ENCODE measurements at places on chromosomes 2 and 18.

- DNase-seq, result no peak
Observed at GRCh38 chr2:169828141-169828811, 1.0 kb downstream of the UBR3 start.

DNA sequence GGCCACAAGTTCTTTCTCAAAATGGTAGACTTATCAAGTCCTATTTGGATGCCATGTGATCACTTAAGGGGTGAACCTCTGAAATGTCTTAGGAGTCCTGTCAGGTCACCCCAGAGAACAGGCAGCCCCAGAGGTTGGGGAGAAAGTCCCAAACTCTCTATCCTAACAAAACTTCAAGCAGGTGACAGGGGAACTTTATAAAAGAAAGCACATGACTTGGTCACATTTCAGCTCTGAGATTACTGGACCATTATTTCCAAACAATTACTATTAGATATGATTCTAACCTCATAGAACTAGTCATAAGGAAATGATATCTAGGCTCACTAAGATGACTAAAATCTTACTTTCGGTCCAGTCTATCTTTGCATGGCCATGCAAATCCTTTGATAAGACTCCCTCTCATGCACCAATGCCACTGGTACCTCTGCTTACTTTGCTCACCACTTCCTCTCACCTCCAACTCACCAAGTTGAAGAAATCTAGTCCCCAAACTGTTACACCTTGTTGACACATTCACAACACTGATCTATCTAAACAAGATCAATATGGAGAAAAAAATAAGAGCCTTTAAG lies 107.0 kb downstream of the GALNT14 start:
- DNase-seq, result no peak

DNA sequence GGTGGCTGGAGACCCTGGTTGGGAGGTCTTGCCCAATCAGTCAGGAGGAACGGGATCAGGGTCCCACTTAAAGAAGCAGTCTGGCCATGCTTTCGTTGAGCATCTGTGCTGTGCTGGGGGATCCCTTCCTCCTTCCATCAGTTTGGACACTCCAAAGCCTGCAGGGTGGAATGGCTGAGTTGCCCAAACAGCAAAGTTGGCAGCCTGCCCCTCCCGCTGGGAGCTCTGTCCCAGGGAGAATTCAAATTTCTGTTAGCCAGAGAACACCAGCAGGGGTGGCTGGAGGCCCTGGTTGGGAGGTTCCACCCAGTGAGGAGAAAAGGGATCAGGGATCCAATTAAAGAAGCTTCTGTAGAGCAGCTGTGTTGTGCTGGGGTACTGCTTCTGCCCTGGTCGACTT lies 96.9 kb upstream of the CTAGE1 start:
- DNase-seq, result no peak

GRCh38 chr2:163347982-163348856 lies 387.6 kb downstream of the FIGN start:
- DNase-seq, result no peak

GRCh38 chr18:49591775-49592174 lies 29.9 kb downstream of the LIPG start:
- no peak for DNase-seq

GRCh38 chr2:217061916-217062505 lies 202.1 kb upstream of the TNP1 start:
- no peak for DNase-seq

DNA sequence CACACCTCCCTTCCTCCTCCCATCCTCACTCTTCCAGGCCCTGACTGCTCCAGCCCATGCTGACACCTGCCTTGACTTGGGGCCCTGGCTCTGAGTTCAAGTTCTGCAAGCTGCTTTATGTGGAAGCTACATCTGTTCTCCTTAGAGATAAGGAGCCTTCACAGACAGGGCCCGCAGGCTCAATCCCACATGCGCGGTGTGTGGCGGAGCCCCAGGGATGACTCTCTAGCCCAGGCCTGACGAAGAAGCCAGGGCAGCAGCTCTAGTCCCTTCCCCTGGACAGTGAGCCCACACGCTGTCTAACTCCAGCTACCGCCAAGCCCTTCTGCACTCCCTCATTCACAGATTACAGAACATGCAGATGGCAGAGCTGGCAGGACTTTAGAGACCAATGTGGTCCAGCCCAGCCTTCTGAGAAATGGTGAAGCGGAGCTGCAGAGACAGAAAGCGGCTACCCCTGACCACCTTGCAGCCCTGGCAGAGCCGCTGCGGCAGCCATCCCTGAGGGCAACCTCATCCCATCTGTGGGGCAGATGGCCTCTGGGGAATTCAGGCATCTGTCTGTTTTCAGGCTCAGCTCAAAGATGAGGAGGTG lies 304.3 kb downstream of the CELF4 start:
- no peak for DNase-seq

- DNase-seq, result no peak
Observed at GRCh38 chr2:70982971-70983370, 4.5 kb downstream of the ANKRD53 start.

DNA sequence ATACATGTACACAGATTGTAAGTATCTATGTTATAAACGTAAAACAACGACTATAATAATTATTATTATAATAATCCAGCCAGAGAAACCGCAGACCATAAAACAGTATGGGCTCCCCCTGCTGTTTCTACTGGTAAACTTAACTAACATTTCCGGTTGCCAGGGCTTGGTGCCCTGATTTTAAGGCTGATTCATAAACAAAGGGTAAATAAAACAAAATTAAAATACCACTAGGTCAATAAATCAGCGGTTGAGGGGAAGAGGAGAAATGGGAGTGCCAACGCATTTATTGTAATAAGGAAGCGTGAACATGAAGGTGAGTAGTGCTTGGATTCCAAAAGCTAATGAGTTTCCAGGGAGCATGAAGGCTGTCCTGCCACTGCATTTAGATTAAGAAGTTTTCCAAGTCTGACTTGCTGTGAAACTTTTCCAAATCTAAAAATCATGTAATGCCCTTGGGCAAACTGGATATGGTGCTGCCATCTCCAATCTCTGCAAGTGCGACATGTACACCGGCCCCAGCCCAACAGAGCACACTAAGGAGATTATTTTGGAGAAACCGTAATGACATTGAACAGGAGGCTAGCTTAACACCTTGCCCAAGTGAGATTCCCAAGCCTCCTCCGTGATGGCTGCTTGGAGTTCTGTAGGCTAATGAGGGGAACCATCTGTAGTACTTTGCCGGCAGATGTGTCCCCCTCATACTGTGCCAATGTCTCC lies 50.7 kb upstream of the HNRNPA3 start:
- DNase-seq, result no peak

GRCh38 chr18:63975628-63976027 lies 5.7 kb downstream of the SERPINB8 start:
- DNase-seq, result no peak

- no peak for DNase-seq
Observed at GRCh38 chr2:58019229-58019628, 27.4 kb upstream of the VRK2 start.

GRCh38 chr18:77560341-77560992 lies 310.8 kb downstream of the GALR1 start:
- DNase-seq, result no peak

DNA sequence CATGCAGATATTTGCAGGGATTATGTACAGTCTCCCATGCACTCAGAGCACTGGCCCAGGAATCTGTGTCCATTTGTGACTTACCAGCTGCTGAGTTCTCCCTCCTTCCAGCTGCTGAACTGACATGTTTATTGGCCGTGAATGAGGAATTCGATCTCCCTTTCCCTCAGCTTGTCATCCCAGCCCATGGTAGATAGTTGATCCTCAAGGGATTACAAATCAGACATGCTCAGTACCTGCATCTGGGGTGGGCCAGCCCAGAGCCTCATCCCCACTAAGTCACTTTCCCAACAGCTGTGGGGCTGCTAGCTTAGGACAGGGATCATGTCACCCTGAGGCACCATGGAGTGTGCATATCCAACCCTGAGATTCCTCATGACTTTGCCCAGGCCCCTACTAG lies 1284.9 kb upstream of the LRRTM1 start:
- no peak for DNase-seq

- DNase-seq, result no peak
Observed at GRCh38 chr2:58146707-58147106, 94.4 kb downstream of the FANCL start.

- no peak for DNase-seq
Observed at GRCh38 chr18:22822024-22822423, 111.1 kb upstream of the RBBP8 start.

GRCh38 chr2:159998961-159999360 lies 63.5 kb downstream of the PLA2R1 start:
- DNase-seq, result no peak

GRCh38 chr2:226184940-226185615 lies 614.5 kb downstream of the IRS1 start:
- no peak for DNase-seq

GRCh38 chr2:136247204-136247950 lies 129.4 kb upstream of the CXCR4 start:
- DNase-seq, result peak; percentile 48

DNA sequence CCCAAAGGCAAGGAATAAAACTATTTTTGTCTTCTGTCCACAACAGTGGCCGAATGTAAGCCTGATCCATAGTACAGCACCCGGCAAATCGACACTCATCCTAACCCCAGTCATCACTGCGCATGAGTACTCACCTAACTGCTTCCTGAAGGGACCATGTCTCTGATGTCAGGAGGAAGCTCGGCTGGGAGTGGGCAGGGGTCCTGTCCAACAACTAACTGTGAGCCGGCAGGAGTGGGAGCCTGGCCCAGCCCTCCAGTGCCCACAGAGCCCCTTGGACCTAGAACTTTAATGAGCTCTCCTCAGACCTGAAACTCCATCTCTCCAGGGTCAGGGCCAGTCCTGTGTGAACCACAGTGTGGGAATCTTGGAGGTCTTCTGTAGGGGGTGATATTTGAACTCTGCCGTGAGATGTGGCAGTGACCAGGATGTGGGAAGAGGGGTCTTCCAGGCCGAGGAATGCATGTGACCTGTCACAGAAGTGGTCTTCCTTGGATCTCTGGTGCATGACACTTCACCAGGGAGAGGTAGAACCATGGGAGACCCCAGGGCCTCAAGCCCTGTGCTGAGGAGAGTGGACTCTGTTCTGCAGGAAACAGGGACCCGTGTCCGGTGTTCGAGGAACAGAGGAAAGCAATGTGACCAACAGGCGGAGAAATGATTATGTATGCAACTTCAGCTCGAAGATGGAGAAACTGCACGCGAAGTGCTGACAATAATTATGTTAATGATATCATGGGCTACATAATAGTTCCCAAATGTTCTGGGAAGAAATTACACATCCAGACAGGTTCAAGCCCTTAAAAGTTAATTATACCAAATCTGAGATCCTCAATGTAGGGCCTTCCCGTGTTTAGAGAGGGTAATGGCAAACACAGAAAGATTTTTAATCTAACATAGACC lies 240.1 kb upstream of the HDAC4 start:
- DNase-seq, result no peak

GRCh38 chr2:191291471-191291870 lies 46.3 kb downstream of the MYO1B start:
- DNase-seq, result no peak

- no peak for DNase-seq
Observed at GRCh38 chr2:216051350-216051749, 30.3 kb downstream of the PECR start.

DNA sequence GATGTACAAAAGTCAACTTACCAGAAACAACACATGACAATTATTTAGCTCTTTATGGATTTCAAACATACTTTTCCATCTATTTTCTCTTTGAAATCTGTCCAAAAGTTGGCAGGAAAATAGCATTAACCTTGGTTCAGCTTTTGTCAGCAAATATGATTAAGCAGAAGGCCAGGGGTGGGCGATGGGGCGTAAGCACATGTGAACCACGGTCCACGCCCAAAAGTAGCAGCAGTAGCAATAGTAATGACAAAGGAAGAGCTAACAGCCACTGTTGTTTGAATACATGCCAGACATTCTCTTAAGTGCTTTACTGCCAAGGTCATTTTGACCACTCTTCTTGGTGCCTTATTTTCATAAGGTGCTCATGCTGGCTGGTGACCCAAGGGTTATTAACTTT lies 73.5 kb downstream of the ANTXR1 start:
- no peak for DNase-seq

DNA sequence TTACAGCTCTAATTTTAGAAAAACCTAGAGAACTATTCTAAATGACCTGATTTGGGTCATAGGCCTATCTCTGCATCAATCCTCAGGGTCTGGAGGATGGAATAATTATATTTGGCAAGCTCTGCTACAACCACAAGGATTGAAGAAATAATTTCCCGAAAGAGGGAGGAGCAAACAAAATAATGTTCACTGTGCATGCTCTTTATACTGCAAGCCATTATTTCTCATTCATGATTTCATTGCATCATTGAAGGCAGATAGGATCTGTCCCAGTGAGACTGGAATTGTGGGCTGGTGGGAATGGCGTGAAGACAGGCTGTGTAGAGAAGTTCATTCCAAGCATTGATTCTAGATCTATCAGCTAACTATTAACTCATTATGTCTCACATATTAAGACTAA lies 12.7 kb upstream of the MAPRE2 start:
- no peak for DNase-seq

DNA sequence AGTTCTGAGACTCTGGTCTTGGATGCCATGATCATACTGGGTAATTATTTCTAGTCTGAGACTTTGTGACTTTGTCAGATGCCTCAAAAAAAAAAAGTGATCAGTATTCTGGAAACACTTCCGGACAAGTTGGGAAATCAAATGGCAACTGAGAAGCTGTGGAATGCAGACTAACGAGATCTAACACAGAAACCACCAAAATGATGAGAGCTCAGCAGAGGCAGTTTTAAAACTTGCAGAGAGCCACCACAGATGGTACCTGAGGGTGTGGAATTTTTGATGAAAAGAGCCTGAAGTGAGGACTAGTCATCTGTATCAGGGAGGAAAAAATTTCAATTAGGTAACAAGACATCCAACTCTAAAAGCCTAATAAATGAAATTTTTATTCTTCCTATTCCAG lies 5.5 kb upstream of the GPR75 start:
- no peak for DNase-seq

DNA sequence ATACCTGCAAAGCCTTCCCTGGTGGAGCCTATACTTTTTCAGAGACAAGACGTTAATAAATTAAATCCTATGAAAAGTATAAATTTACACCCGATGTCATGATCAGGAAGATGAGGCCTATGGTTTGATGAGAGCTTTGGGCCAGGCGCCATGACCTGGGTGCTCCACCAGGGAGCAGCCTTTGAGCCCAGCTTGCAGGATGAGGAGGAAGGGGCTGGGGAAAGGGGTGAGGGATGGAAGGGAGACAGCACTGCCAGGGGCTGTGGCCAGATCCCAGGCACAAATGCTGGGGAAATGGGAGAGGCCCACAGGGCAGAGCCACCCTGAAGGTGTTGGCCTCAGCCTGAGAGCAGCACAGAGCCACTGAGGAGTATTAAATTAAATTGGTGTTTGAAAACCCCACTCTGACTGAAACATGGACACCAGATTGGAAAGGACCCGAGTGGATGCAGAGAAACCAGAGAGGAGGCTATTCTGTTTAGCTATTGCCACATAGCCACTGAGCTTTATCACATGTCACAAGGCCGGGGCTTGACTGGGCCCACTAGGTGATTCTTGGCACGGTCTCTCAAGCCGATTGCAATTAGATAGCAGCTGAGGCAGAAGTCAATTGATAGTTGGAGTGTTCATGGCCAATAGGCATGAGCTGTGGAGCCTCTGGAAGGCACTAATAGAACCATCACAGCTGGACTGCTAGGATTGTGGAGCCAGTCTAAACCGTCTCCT lies 9.6 kb upstream of the FAHD2A start:
- DNase-seq, result no peak

- no peak for DNase-seq
Observed at GRCh38 chr2:105087273-105087672, 49.4 kb downstream of the MRPS9 start.

- no peak for DNase-seq
Observed at GRCh38 chr2:39875914-39876267, 96.8 kb upstream of the THUMPD2 start.

- no peak for DNase-seq
Observed at GRCh38 chr2:112699984-112700667, 20.7 kb upstream of the NT5DC4 start.

Measured in stimulated activated CD4-positive, alpha-beta T cell treated with anti-CD3 and anti-CD28 coated beads, Interleukin-12 subunit alpha, Interleukin-12 subunit beta, amount 100 ng/mL, for 48 hours (primary cell).